ENCODE measurements at places on chromosomes 13 and 19.

GRCh38 chr13:44153496-44153895 is 220.1 kb upstream of the SERP2 start:
- DNase-seq = no peak

- DNase-seq = peak; percentile 19
Observed at GRCh38 chr13:50594276-50595051, 249.0 kb downstream of the DLEU7 start.

DNA sequence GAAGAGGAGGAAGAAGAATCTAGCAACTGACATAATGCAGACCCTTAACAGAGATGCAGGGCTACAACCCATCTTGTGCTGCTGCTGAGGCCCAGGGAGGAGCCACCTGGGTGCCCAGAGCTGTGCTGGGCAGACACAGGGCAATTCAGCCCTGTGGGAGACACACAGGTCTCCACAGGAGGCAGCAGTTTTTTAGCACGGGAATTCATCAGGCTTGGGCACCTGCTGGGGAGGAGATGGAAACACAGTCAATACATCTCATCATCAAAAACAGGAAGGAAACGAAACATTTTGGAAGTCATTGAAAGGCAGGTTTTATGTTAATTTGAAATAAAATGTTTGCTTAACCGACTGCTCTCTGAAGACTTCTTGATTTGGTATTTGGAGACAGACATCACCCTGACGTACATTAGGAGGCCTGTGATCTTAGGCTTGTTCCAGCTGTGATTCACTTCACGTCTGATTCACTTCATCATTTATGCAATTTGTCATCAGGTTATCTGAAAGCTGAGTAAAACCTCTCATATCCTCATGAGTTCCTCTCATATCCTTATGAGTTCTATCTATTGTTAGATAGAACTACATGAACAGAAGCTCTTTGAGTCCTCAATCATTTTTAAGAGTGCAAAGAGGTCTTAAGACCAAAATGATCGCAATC is 77.4 kb downstream of the CYSLTR2 start:
- DNase-seq = no peak

DNA sequence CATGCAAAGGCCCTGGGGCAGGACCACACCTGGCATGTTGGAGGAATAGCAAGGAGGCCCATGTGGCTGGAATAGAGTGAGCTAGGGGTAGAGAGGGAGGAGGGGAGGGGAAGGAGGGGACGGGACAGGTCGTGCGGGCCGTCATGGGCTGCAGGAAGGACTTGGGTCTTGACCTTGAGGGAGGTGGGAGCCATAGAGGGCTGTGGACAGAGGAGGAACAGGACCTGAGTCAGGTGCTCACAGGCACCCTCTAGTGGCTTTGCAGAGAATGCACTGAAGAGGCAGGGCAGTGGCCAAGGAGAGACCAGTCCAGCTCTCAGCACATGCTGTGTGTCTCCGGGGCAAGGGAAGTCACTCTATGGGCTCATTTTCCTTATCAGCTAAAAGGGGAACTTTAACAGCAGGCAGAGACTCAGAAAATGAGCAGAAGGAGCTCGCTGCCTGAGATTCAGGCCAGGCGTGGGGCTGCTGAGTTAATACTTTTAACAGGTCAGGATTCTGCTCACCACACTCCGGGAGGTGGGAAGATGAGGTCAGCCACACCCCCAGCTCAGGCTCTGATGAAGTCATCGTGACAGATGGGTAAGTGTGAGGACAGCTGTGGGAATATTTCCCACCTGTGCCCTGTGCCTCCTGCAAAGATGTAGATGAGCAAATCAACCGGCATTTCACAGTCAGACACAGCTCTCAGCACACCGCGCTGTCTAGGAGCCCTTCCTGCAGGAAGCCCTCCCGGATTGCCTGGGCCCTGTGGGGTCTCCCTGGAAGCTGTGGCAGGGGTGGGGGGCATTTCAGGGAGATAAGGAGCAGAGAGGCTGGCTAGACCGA is 6.0 kb upstream of the TNFAIP8L1 start:
- peak; percentile 33 for DNase-seq

GRCh38 chr13:99431927-99432608 is 69.2 kb upstream of the TM9SF2 start:
- no peak for DNase-seq

GRCh38 chr13:41833831-41834230 is 127.1 kb downstream of the VWA8 start:
- no peak for DNase-seq

DNA sequence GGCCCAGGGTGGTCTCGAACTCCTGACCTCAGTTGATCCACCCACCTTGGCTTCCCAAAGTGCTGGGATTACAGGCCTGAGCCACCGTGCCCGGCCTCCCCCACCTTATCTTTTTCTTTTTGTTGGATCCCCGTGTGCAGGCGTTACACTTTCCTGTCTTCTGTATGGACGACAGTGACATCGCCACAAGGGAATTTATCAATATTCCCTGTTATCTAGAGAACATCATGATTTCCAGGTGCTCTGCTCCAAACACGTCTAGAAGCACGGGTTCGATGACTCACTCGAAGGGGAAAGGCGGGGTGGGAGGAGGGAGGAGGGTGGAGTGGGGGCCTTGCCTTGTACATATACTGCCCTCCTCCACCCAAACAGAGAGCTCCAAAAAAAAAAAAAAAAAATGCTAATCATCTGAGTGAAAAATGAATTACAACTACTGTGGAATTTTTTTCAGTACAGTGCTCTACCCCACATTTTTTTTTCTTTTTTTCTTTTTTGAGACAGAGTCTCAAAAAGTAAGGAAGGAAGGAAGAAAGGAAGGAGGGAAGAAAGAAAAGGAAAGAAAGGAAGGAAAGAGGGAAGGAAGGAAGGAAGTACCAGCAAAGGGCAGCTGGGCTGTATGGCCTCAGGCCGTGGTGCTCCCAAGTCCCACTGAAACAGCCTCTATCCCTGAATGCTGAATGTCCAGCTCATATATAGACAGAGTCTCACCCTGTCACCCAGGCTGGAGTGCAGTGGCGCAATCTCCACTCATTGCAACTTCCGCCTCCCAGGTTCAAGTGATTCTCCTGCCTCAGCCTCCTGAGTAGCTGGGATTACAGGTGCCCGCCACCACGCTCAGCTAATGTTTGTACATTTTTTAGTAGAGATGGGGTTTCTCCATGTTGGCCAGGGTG is 36.8 kb downstream of the INSR start:
- DNase-seq = no peak

GRCh38 chr13:72839831-72840426 is 58.0 kb downstream of the PIBF1 start:
- DNase-seq = peak; percentile 7
